Activated T-helper 9 cell treated with anti-CD3 and anti-CD28 coated beads, Interleukin-2, amount 50 U/mL, for 16 hours (primary cell): ENCODE measurements at places on chromosomes 3 and 15.
A peak's percentile ranks its signal among the peaks of the same experiment; 100 is the strongest.

DNA sequence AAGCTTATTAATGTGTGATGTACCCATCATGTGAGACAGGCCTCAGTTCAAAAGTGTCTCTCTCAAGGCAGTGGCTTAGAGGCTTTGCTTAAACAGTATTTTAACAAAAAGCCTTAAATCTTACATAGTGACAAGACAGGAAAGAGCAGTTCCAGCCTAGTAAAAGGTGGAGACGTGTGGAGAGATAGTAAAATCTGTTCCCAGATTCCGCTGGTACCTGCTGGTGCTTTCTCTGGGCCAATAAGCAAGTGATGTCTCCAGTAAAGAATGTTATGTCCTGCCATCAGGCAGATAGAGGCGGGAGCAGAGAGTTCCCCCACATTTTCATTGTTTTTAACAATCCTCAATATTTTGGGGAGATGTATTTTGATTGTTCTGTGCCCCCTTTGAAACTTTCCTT lies 135.0 kb downstream of the VPS8 start:
- no peak for DNase-seq

GRCh38 chr3:174945951-174946350 lies 86.8 kb downstream of the NAALADL2 start:
- no peak for DNase-seq

DNA sequence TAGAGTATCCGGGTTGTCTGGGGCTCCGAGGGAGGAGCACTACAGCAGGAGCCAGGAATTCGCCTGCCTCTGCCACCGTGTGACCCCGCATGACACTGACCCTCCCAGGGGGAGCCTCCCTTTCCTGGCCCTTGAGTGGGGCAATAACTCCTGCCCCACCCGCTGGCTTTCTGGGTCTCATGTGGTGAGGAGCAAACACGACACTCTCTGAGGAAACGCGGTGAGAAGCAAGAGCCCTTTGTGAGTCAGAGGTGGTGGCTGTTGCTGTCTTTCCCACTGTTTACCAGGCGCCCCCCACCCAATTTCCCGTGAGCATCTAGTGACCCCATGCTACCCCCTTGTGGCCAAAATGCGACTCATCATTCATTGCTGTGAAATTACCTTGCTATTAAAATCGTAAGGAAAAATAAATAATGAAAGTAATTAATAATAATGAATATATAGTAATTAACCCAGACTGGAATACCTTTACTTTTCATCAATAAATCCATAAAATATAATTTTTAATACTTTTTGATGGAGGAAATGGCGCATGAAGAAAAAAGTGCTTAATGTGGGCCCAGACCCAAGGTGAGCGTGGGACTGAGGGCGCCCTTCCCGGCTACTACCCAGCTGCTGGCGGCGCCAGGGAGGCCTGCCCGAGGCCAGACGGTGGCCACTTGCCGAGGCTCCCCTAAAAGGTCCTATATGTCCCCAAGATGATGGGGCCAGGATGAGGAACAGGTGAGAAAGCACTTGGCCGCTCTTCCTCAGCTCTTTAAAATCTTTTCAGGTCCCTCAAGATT lies 29.3 kb downstream of the CCNL1 start:
- DNase-seq = peak; percentile 60

DNA sequence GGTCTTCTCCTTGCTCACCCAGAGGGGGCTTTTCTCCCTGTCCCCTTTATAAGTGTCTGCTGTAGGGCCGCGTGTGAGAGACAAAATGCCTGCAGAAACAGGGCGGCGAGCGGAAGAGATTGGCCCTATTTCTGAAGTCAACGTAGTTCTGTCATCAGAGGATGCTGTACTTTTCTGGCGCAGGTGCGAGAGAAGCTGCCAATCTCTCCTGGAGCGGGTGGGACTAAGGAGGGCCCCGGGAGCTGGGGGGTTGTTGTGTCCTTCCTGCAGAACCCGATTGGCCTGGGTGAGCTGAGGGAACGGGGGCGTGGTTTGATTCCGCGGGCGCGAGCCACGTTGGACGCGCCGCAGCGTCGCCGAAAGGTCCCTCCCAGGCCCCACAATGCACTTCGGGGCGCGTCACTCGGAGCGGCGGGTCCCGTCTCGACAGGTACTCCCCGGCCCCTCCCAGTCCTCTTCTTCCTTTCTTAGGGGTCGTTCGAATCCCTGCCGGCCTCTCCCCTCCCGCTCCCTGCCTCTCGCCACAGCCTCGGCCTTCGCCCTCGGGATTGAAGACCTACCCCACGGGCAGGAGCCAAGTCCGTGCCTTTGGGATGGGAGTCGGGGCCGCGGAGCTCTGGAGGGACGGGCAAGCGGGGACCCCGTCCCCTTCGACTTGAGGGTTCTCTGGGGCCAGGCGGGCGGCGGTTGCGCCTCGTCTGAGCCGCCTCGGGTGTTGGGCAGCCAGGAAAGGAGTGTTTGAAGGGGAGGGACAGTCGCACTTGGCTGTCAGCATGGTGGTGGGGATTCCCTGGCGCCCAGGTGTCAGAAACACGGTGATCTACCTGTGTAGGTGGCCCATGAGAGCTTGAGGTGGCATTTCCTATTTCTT lies at the start of gene SEC22A:
SEC22A (plus strand) TSS at position 387 of the 871 bp plus-strand sequence. CDS start 7,275 bp downstream, outside the sequence.
- DNase-seq = peak; percentile 87

GRCh38 chr3:153038779-153039178 lies 123.2 kb upstream of the RAP2B start:
- no peak for DNase-seq

DNA sequence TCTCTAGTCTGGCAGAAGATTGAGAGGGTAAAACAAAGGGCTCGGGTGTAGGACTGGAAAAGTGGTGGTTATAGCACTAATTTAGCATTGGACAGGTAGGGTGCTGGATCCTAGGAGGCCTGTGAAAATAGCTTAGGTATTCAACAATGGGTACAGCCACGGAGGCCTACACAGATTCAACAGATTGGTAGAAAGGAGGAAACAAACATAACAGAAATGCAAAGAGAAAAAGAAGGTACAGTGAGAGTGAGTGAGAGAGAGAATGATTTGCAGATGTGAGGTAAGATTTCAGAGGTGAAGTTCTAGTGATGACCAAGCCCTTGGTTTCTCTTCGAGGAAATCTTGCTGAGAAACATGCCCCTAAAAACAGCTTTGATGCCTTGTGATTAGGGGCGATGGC lies 37.9 kb downstream of the ADIPOQ start:
- DNase-seq = no peak

DNA sequence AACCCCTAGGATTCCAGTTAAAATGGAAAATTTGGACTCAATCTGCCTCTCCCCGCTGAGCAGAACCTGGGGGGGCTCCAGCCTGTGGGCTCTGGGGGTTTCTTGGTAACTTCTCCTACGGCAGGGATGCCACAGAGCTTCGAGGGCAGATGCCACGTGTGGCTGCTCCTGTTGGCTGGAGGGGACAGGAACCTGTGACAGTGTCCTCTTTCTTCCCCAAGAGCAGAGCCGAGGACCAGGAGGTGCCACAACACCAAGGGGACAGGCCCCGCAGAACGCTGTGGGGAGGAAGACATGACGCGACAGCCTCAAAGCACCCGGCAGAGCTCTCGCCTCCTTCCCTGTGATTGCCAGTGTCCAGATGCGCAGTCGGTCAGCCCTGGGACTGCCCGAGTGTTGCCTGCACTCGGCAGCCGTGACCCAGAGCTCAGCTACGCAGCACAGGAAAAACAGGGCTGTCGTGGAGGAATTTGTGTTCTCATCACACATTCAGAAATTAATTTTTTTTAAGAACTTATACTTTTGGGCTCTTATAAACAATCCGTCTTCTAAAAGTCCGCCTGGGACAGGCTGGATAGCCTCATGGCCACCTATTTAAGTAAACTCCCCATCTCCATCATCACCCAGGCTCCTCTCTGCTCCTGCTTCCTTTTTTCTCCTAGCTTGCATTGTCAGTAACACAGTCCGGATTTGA lies 131.9 kb upstream of the MEF2A start:
- no peak for DNase-seq

- DNase-seq = no peak
Observed at GRCh38 chr15:77739591-77740378, 107.1 kb upstream of the LINGO1 start.

DNA sequence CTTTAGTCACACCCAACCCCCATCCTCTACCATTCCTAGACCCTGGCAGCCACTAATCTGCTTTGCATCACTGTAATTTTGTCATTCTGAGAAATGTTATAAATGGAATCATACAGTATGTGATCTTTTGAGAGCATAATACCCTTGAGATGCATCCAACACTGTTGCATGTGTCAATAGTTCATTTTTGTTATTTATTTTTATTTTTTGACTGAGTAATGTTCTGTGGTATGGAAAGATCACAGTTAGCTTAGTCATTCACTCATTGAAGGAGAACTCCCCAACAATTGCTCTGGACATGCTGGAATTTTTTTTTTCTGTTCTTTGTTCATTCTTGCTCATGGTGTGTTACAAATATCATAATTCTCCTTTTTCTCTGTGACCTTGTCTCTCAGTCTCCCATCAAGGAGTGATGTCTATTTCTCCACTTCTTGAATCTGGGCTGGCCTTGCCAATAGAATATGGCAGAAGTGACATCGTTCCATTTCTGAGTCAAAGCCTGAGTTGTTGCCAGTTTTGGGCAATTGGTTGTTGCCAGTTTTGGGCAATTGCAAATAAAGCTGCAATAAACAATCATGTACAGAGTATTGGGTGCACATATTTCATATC lies 6.8 kb upstream of the ADPGK start:
- no peak for DNase-seq

GRCh38 chr3:46675426-46675825 lies 18.1 kb downstream of the ALS2CL start:
- DNase-seq = no peak

GRCh38 chr15:52005748-52006701 lies 13.0 kb upstream of the MAPK6 start:
- DNase-seq = no peak

DNA sequence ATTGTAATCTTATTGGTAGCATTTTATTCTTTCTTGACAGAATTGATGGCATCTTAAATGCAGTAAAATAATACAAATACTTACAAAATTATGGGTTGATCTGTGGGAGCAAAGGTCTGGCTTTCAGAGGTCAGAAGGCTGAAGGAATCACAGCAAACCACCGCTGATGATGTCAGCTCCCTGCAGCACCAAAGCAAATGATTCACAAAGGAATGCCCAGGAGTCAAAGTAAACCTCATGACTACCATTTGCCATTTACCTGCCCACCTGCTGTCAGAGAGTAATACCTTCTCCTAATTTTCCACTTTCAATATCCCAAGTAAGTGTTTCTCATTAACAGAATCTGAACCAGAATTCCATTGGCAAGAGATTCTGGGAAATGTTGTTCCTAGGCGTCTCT lies 46.1 kb downstream of the CPA3 start:
- DNase-seq = no peak

- DNase-seq = no peak
Observed at GRCh38 chr3:129867506-129868124, 25.9 kb downstream of the TMCC1 start.

DNA sequence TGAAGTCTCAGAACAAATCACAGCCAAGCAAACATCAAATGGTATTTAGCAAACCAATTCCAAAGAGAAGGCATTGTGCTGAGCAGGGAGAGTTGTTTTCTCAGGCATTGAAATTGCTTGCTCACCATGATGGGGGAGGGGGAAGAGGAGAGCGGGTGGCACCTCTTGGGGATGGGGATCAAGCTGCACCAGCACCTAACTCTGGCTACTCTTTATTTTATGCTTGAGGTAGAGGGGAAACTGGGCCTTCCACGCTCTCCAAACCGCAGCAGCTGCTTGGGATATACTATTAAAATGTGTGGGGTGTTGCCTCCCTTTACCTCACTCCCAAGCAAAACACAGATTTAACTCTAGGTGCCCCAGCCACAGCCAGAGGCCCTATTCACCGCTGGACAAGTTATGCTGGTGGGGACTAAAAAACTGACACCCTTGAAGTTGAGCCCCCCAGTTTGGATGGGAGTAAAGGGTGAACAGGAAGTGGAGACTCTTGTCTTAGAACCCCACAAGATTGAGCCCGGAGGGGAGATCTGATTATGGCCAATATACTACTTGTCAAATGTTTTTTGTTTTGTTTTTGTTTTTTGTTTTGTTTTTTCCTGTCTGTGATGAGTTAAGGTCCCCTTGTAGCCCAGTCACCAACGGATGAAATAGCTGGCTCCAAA lies 5.0 kb upstream of the FOXB1 start:
- no peak for DNase-seq

- DNase-seq = no peak
Observed at GRCh38 chr15:63500265-63501250, 3.8 kb upstream of the USP3 start.

GRCh38 chr15:99402014-99402729 lies 150.9 kb downstream of the LRRC28 start:
- DNase-seq = no peak

DNA sequence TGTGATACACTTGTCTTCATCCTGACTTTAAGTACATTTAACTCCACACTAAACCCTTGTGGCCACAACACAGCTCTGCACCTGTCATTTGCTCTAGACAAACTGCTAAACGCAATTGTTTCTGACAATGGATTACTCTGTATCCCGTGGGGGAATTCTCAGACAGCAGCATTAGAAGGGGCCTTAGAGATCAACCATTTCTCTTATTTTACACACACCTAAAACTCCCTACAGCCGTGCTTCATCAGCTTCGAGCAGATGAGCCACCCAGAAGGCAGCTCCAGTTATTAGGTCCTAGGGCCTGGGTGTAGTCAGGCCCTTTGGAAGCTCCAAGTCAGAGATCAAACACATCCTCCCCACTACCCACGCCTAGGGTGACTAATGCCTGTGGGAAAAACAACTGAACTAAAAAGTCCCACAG lies 1.3 kb upstream of the IL12A start:
- DNase-seq = no peak

- DNase-seq = no peak
Observed at GRCh38 chr3:19232566-19232965, 84.3 kb downstream of the KCNH8 start.
